CMK (cell line): ENCODE measurements at places on chromosomes 16 and 17.

GRCh38 chr17:34141590-34141989 is 113.5 kb upstream of the CCL2 start:
- no peak for DNase-seq

DNA sequence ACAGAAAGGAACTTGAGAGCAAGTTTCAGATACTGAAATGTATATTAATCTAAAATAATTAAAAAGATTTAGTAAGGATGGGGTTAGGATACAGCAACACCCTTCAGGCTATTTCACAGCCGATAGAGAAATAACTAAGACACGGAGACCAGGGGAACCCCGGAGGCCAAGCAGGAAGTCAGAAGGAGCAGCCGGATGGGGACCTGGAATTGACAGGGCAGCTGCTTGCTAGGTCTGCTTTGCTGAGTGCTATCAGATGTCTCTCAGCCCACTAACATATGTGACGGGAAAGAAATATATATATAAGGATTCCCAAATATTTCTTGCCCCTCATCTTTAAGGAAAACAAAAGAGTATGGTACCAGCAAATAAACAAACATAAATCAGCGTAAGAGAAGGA is 154.1 kb upstream of the CDH5 start:
- no peak for DNase-seq

DNA sequence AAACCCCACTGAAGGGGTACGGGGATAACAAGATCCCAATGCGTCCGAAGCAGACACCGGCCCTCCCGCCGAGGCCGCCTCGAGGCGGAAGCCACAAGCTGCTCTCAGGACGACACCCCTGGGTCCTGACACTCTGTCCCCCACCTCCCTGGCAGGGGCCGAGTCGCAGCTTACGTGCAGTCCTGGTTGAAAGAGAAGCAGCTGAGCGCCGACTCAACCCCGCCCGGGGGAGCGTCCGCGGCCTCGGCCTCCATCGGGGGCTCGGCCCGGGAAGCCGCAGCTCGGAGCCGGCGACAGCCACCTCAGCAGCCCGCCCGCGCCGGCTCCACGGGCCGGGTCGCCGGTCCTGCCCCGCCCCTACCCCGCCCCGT is at the start of gene WIPI1:
TSS of gene WIPI1 (minus strand) at position 329 of the 371 bp plus-strand sequence. CDS start at position 254, 75 bp downstream.
- no peak for DNase-seq

- no peak for DNase-seq
Measured at GRCh38 chr17:28827672-28828071, 14.9 kb downstream of the FAM222B start.

DNA sequence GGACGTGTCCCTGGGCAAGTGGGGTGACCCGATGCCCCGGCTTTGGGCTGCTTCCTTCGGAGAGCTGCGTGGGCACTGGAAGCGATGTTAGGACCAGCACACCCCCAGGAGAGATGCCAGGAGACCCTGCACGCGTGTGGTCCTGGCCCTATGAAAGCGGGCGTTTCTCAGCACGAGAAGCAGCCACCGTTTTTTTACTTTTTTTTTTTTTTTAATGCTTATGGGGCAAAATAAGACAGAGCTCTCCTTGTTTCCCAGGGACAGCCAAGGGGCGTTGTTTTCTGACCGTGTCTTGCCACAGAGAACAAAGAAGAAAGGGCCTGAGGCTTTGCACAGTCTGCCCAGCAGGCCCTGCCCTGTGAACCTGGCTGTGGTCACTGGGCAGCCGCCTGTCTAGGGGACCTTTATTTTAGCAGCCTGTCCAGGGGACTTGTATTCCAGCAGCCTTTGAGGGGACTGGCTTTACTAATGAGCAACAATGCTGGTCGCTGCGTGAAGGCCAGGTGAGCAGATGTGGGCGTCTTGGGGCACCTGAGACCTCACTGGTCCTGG is 996 bp downstream of the SLC25A10 start:
- DNase-seq, result no peak

DNA sequence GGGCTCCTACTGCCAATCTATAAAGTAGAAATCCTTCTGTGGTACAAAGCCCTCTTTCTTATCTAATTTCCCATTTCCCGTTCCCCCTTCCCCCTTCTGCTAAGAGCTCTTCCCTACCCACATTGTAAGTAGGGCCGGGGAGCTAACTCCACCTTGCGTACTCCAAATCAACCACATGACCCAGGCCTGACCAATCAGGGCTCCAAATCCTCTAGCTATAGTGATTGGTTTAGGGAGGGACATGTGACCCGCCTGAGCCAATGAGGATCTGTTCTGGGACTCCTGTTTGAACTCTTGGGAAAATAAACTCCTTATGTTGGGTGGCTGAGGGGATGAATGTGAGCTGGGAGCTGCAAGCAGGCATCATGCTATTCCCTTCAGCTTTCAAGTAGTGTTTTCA is 40.9 kb upstream of the MEOX1 start:
- DNase-seq, result no peak

DNA sequence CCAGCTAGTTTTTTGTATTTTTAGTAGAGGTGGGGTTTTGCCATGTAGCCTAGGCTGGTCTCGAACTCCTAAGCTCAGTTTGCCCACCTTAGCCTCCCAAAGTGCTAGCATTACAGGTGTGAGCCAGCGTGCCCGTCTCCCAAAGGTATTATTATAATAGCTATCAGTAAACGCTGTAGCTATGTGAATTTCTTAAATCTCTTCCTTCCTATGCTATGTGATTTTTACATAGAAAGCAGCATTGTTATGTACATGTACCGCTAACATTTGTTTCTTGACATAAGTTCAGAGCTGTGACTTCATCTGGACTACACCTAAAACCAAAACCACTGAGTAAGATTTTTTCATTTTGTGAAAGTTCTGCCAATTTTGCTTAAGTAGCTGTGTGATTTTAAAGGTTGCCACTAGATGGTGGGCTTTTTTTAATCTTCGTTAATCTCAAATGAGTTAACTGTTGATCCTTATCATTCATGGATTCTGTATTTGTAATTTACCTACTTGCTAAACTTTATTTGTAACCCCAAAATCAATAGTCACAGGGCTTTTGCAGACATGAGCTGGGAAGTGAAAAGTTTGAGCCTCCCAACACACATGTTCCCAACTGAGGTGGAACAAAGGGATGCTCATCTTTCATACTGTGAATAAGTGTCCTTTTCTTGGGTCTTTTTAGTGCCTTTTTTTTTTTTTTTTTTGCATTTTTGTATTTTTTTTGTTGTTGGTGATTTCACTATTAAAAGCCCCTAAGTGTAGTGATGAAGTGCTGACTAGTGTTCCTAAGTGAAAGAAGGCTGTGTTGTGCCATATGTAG is 21.9 kb downstream of the PRKAR1A start:
- DNase-seq, result no peak

GRCh38 chr16:54657709-54658102 is 273.0 kb upstream of the IRX5 start:
- no peak for DNase-seq

GRCh38 chr17:35866341-35866950 is 2.2 kb downstream of the HEATR9 start:
- no peak for DNase-seq

DNA sequence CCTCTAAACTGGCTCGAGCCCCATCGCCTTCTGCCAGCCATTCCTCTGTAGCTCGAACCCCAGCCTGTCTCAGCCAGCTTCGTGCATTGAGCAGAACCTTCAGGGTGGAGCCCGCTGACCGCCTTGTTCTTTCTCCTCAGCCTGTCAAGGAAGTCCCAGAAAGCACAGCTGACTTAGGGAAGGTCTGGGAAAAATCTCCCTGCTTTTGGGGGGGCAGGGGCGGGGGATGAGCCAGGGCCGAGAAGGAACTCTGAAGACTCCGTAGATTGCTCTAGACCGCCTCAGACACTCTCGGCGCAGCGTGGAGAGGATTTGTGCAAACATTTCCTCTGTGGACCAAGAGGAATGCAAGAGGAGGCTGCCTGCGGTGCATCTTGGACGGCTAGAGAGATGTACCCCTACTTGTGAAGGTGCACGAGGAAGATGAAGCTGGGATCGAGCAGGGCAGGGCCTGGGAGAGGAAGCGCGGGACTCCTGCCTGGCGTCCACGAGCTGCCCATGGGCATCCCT is at the start of gene GLP2R:
TSS of gene GLP2R (plus strand) at position 284 of the 510 bp plus-strand sequence. CDS start at position 424, 140 bp downstream.
- no peak for DNase-seq

- no peak for DNase-seq
Measured at GRCh38 chr16:9119795-9120194, 28.4 kb downstream of the HAPSTR1 start.

DNA sequence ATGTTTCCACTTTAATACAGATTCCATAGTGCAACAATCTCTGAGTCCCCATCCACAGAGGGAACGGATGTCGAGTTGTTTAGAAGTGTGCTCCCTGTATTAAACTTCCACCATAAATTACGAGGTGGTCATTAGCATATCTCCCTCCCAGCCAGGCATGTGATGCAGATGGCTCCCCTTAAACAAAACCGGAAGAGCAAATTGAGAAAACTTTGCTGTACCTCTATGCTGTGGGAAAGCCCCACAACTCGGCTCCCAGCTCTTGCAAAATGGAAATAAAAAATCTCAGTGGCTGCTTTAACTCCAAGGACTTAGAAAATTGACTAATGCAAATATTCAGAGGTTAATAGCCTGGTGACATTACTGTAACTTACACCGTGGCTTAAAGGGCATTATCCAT is 290.9 kb downstream of the MAF start:
- DNase-seq, result no peak

GRCh38 chr16:79587296-79587695 is 13.2 kb downstream of the MAF start:
- no peak for DNase-seq

DNA sequence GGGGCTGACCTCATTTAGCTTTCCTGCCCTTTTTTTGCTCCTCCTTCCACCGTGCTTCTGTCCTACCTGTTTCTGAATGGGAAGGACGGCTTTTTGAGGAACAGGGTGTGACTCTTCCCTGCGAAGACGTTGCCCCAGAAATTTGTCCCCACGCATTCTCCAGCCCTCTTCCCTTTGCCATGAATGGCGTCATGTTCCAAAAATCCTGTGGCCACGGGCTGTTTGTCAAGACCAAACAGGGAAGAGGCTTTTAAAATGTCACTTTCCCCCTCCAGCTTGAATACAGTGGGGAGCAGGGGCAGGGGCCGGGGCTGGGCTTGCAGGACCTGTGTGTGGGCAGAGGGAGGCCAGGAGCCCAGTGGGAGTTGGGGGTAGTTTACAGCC is 13.9 kb downstream of the MPRIP start:
- no peak for DNase-seq

GRCh38 chr17:29091606-29092289 is 48.8 kb downstream of the PIPOX start:
- DNase-seq, result peak; percentile 45

DNA sequence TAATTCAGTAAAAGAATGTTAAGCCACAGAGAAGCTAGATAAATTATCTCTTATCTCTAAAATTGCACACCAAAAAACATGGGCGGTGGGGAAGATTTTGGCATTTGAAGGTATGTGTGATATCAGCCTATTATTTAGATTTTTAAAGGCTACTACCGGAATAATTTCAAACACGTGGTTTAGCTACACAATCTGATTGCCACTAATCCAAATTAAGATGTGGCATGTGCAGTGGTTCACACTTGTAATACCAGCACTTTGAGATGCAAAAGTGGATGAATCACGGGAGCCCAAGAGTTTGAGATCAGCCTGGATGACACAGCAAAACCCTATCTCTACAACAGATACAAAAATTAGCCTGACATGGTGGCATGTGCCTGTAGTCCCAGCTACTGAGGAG is 584.5 kb downstream of the HS3ST4 start:
- no peak for DNase-seq

GRCh38 chr17:39177256-39177655 is 11.3 kb upstream of the ARL5C start:
- no peak for DNase-seq

DNA sequence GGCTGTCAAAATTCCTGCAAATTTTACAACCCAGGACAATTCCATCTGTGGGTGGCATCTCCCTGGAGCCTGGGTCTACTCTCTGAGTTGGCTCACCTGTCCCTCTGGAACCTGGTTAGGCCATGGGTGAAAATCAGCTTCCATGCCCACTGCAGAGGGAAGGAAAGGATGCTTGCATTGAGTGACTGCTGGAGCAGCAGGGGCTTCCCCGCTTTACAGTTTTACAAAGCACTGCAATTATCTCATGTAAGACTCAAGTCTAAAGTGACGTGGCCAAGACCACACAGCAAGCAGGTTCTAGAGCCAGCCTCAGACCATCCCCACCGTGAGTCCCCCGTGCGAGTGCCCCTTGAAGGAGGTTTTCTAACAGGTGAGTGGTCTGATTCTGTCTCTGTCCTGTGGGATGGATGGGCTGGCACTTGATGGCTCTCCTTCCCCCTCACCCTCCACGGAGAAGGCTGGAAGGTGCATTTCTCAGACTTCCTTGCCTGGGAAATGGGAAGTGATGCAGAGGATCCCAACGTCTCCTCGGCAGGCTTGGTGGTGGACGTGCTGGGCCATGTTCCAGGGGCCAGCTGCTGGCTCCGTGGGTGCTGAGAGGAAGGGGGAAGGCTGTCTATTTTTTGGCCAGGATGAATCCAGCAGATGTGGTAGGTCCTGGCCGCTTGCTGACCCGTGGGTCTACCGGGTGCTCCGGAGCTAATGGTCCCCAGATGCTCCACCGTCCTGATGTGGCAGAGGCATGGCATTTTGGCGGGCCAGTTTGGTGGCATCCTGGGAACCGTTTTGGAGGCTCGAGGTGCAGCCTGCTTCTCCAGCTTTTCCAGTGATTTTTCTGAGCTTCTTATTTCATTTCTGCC is 26.3 kb upstream of the CBX4 start:
- no peak for DNase-seq

- no peak for DNase-seq
Measured at GRCh38 chr16:67933805-67934204, 2.1 kb upstream of the CTRL start.

DNA sequence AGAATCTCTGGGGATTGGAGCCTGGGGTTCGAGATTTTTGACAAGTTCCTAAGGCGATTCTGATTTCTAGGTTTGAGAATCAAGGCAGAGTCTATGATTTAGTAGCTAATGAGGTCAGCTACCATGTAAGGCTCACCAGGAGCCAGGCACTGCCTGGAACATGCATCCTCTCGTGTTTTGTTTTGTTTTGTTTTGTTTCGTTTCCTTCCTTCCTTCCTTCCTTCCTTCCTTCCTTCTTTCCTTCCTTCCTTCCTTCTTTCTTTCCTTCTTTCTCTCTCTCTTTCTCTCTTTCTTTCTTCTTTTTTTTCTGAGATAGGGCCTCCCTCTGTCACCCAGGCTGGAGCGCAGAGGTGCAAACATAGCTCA is 39.1 kb downstream of the SRCIN1 start:
- no peak for DNase-seq

- no peak for DNase-seq
Measured at GRCh38 chr17:40445751-40446468, 2.7 kb downstream of the IGFBP4 start.

- DNase-seq, result no peak
Measured at GRCh38 chr16:48347191-48347865, 37.9 kb downstream of the SIAH1 start.

- no peak for DNase-seq
Measured at GRCh38 chr17:59038734-59039133, 67.9 kb downstream of the TRIM37 start.

DNA sequence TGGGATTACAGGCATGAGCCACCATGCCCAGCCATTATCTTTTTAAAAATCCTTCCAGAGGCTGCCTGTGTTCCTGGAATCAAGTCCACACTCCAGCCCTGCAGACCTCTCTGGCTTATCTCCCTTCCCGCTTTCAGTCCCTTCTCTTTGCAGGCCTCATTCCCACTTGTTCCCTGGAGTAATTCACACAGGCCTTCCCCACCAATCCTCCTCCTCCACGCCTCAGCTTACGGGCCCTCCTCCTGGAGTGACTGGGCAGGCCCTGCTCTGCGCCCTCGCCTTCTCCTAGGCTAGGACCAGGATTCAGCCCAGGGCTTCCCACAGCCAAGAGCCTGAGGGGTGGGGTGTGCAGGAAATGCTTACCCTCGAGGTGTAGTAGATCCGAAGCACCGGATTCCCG is 2.8 kb downstream of the CDIPT start:
- no peak for DNase-seq
